Stimulated activated naive CD4-positive, alpha-beta T cell (primary cell): ENCODE measurements at places on chromosomes 1 and 21.

- no peak for DNase-seq
These were observed 4.6 kb downstream of the MTARC1 start for GRCh38 chr1:220791285-220791684.

- DNase-seq = no peak
These were observed 96.8 kb upstream of the DPT start for GRCh38 chr1:168825820-168826219.

DNA sequence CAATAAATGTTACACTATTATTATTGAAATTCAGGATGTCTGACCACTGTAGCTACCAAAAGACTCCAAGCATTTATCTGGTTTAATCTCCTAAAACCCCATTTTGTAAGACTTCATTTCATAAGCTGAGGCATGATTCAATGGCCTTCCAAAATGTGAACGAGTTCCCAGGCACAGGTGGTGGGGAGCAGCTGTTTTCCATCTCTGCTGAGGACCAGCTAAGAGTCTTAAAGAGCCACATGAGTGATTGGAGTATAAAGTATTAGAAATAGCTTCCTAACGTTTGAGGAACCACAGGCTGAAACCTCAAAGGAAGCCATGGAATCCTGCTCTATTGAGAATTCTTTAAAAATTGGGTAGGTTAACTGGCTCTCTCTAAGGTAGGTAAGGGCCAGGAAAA is 44.9 kb downstream of the SEC16B start:
- DNase-seq = no peak

DNA sequence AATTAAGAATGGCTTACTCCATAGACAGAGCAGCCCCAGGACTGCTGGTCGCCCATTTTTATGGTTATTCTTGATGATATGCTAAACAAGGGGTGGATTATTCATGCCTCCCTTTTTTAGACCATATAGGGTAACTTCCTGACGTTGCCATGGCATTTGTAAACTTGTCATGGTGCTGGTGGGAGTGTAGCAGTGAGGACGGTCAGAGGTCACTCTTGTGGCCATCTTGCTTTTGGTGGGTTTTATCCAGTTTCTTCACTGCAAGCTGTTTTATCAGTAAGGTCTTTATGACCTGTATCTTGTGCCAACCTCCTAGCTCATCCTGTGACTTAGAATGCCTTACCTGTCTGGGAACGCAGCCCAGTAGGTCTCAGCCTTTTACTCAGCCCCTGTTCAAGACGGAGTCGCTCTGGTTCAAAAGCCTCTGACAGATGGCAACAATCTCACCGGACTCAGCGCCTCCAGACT is 5.2 kb upstream of the AGPAT3 start:
- DNase-seq = no peak

- DNase-seq = no peak
These were observed 74.0 kb upstream of the EXO1 start for GRCh38 chr1:241773991-241774390.
